Stimulated activated CD8-positive, alpha-beta memory T cell treated with anti-CD3 and anti-CD28 coated beads, Interleukin-15, amount 100 ng/mL, for 24 hours (primary cell): ENCODE measurements at places on chromosomes 6 and 20.

DNA sequence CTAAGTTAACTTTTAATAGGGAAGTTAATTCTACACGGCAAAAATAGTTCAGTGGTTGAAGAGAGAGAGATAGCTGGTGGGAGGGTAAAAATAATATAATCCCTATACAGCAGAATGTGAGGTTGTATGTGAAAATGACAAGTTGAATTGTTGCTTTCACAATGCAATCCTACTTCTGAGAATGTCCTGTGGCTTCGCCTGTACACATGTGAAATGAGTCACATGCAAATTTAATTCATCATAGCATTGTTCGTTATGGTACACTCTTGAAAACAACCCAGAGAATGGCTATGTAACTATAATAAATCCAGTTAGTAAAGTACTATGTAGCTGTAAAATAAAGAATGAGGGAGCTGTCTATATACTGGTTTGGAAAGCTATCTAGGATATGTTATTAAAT lies 46.0 kb upstream of the HINT3 start:
- DNase-seq = no peak

- peak; percentile 24 for DNase-seq
Observed at GRCh38 chr6:36755435-36756348, 58.1 kb downstream of the RAB44 start.

DNA sequence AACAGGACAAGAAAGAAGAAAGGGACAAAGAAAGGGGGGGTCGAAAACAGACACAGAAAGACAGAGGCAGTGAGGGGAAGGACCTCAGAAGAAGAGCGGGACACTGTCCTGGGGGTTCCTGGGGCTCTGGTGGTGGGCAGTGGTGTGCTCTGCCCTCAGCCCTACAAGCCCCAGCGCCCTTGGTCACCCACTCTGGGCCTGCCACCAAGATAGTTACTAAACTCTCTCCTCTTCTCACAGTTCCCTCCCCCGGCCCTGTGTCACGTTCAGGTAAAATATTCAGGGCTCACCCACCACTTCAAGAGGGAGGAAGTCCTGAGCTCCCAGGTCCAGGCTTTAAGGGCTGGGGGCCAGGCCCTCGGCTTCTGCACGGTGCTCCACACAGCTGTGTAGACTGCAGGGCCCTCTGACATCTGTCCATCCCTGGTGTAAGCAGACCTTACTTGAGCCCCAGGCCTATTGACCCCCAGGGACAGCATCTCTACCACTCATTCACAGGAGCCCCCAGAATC lies 87.4 kb downstream of the MRPL14 start:
- DNase-seq = no peak

GRCh38 chr20:16393836-16394235 lies 179.4 kb downstream of the KIF16B start:
- DNase-seq = no peak

DNA sequence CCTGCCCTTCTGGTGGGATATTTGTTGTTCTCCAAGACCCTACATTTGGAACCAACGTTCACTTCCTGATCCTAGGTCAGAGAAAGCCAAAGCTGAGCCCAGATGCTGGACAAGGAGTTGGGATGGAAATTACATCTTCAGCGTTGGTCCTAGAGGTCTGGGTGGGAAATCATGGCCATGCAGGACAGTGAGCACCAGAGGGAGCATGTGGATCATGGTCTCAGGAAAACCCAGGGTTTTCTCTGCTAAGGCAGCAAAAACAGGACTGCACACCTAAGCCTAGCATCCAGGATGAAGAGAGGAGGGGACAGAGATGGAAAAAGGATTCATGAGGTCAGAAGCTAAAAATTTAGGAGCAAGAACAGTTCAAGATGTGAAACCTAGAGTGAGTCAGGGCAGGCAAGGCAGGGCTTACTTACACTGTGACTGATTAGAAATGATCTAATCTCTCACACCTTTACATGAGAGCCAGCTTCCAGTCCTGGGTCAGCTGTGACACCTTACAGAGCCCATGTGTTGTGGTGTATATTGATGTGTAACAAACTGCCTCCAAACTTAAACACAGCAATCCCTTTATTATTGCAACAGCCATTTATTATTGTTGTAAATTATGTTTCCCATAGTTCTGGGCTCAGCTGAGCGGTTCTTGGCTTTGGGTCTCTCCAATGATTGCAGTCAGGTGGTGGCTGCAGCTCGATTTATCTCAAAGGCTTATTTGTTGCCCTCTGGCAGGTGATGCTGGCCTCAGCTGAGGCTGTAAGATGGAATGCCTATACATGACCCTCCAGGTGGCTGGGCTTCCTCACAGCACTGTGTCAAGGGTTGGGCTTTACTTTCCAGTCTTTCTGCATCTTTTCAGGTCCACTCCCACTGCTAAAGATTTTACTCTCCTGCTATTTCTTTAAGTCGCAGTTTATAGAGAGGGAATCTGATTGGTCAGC lies 6.5 kb downstream of the C20orf202 start:
- DNase-seq = no peak

GRCh38 chr6:125791151-125791819 lies 525 bp downstream of the NCOA7 start:
- no peak for DNase-seq

- no peak for DNase-seq
Observed at GRCh38 chr20:47574616-47575364, 73.1 kb downstream of the NCOA3 start.

DNA sequence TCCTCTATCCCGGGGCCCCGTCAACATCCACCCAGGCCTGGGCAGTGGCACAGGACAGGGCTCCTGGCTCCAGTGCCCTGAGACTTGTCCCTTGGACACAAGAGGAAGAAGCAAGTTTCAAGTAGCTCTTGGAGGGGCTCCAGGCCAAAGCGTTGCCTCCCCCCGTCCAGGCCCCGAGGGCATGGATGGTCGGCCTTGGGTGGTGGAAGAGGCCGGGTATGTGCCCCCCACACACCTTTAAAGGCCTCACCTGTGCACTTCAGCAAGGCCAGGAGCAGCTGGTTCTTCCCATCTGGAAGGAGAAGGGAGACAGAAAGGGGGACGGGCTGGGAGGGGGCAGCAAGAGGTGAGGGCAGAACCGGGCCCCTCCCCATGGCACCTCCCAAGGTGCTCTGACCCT lies 190.3 kb downstream of the PREX1 start:
- no peak for DNase-seq

DNA sequence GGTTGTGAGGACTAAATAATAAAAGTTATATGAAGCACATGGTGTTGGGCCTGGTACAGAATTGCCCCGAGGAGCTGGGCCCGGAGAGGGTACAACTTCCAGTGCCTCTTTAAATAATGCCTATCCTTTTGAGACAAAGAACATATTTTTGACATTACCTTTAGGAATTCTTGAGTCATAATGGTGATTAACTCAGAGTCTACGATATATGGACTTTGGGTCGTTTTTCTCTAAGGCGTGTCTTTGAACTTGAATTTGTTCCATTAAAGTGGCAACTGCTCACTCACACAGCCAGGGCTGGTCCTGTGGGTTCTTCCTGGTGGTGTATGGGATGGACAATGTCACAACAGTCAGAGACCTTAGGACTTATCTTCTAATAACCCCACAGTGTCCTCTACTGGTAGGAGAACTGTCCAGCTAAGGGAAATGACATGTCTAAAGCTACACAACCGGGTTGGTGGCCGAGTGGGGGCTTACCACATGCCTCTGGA lies 106.5 kb downstream of the CDC5L start:
- no peak for DNase-seq

DNA sequence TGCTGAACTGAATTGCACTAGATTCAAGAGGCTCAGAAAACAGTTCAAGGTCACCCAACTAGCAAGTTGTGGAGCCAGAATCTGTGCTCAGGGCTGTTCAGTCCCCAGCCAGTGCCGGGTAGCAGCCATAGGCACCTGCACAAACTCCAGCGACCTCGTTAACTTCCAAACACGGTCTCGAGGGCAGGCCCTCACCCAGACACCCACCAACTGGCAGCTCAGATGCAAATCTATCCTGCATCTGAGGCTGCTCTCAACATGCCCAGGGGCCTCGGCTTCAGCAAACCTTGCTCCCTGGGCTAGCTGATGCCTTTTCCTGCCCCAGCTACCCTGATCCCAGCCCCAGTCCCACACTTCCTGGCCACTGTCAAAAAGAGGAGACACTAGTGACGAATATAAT lies 3.7 kb downstream of the JPH2 start:
- DNase-seq = no peak

- DNase-seq = no peak
Observed at GRCh38 chr6:67433124-67433523, 1202.0 kb upstream of the ADGRB3 start.

DNA sequence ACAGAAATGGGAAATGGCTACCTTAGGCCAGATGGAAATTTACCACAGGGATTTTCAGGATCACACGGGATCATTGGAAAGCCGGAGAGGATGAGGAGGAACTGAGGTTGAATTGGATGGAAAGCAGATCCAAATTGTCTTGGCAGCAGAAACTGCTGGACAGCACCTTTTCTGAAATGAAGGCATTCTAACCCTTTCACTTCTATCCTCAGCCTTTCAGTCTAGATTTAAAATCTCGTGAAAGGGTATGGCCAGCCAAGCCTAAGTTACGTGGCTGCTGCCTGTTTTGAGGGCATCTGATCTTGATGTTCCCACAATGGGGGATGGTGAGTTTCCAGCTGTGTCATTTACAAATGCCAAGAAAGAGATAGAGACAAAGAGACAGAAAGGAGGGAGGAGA lies 358.2 kb downstream of the KIF16B start:
- DNase-seq = no peak

- no peak for DNase-seq
Observed at GRCh38 chr20:7378864-7379605, 561.2 kb downstream of the HAO1 start.

- DNase-seq = no peak
Observed at GRCh38 chr6:151056230-151056907, 183.4 kb upstream of the AKAP12 start.

DNA sequence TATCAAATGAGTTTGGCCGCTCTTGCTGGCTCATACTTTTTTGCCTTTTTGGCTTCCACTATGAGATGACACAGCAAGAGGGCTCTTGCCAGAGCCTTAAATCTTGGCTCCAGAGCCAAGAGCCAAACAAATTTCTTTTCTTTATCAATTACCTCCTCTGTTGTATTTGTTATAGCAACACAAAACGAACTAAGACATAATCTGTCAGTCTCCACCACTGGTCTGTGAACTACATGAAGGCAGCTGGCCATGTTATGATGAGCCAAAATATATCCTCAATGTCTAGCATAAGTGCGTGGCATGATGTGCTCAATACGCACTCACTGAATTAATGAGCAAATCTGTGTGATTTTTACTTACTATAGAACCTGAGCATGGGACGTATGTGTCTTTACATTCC lies 220.0 kb upstream of the ZNF217 start:
- DNase-seq = no peak

- no peak for DNase-seq
Observed at GRCh38 chr20:19816386-19816785, 58.3 kb downstream of the RIN2 start.

DNA sequence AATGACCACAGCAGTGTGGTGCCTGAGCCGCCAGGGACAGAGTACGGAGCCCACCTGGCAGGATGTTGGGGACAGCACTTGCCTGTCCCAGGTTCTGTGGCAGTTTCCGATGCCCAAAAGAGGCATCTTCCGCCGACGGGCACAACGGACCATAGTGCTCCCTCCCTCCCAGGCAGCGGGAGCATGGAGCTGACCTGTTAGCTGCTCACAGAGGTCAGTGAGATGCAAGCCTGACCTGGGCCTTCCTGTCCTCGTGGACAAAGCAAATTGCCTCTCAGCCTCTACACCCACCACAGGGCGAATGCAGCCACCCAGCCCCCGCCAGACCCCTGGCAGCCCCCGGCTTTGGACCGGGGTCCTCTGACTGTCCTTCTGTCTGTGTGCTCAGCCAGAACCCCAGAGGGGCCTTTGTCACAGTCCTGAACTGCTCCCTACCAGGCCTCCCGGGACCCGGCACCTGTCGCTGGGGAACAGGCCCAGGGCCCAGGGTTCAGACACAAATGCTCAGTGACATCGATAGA lies 16.2 kb upstream of the FRMD1 start:
- no peak for DNase-seq
